ENCODE measurements at places on chromosomes 3 and 15.

GRCh38 chr3:155069729-155070128 lies 10.4 kb upstream of the MME start:
- DNase-seq, result no peak

GRCh38 chr15:98413933-98414546 lies 234.3 kb upstream of the IGF1R start:
- DNase-seq, result no peak

- DNase-seq, result no peak
These were observed 15.8 kb upstream of the SOX2 start for GRCh38 chr3:181695661-181696491.

GRCh38 chr3:127799476-127800222 lies 22.7 kb downstream of the MGLL start:
- no peak for DNase-seq

- no peak for DNase-seq
These were observed 37.0 kb downstream of the FMN1 start for GRCh38 chr15:33157371-33158037.

- no peak for DNase-seq
These were observed 393.9 kb upstream of the CFAP20DC start for GRCh38 chr3:59443618-59444293.

- no peak for DNase-seq
These were observed 2.8 kb downstream of the LOXL1 start for GRCh38 chr15:73928971-73929627.

DNA sequence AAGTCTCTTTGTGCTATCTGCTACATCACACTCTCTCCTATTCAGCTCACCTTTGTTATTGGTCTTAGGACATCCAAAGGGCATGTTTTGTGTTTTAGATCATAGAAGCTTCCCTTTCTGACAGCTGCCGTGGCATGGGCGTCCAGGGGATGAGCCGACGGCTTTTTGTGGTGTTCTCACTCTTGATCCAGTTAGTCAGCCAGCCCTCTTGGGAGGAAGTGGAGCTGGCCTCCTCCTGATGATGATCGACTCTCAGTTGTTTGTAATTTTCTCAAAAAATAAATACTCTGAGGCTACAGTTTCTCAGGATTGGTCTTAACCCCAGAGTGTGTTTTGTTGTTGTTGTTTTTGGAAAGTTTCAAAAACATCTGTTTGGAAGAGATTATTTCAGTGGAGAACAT lies 34.4 kb downstream of the BOC start:
- no peak for DNase-seq

- DNase-seq, result no peak
These were observed 63.8 kb downstream of the CHSY1 start for GRCh38 chr15:101187820-101188636.

- DNase-seq, result no peak
These were observed 42.0 kb downstream of the UMPS start for GRCh38 chr3:124772081-124772831.

GRCh38 chr3:65342084-65342683 lies 654.4 kb upstream of the ADAMTS9 start:
- DNase-seq, result no peak

DNA sequence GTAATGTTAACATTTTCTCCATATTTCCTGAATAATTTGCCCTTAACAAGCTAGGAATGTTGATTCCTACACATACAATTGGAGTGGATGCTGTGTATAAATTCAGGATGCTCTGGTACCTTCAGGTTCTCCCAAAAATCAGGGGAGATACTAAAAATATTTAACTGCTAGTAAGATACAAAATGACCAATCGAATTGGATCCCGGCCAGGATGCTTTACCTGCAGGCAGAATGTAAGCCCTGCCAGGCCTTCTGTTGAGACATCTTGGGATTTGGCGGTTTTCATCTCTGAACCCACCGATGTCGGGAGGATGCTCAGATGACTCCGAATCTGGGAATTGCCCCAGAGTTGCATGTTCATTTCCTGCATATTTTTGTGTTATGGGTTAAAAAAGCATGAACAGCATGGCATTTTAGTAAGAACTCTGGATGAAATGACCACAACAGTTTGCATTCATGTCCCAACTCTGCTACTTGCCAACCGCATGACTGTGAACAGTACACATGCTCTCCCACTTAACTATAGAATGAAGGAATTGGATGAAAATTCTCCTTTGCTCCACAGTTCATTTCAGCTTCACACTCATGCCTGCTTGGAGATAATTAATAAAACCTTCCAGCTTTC lies 241.4 kb upstream of the TBL1XR1 start:
- DNase-seq, result no peak

- no peak for DNase-seq
These were observed 26.1 kb downstream of the ZXDC start for GRCh38 chr3:126449621-126450051.

DNA sequence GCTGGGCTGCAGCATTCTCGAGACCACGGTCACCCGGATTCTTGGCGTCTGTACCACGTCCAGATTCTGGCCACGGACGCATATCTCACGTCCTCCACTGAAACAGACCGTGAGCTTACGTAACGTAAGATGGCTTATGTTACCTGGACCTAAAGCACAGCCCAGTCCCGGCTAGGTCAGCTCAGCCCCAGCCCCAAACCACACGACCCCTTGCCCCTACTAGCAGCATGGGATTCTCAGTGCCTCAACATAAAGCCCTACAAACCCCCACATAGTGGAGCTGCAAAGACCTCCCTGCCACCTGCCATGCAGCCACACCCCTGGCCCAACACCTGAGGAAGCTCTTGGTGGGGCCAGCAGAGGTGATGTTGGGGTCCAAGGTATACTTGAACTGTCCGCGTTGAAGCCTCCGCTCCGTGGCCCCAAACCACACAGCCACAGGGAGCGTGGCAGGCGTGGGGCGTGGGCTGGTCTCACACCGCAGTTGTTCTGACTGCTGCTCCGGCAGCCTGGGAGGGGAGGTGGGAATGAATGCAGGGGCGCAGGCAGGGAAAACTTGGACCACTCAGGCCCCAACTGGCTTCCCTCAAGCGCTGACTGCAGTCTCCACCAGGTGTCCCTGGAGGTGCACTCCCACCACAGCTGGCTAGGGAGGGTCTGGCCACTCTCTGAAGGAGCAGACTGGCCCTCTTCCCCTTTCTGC lies 14.5 kb downstream of the PLXNB1 start:
- DNase-seq, result no peak

- no peak for DNase-seq
These were observed 60.1 kb downstream of the IGSF11 start for GRCh38 chr3:118974356-118975097.

GRCh38 chr3:56795829-56796185 lies 5.9 kb downstream of the ARHGEF3 start:
- DNase-seq, result no peak

DNA sequence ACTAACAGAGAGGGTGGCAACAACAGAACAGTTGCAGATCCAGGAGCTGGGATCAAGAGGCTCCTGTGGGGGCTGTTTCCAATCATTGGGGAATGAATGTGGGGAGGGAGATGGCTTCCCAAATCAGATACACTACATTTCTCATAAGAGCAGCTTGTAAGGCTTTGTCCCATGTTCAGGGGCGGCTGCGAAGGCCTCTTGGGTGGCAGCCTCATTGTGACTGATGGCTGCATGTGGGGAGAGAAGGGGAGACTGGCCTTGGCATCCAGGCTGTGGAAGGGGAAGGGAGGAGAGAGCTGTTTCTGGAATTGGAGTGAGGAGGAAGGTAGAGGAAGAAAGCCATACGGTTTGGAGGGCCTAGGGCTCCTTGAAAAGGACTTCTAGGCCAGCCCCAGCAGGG lies 326.6 kb upstream of the RGMA start:
- DNase-seq, result no peak

DNA sequence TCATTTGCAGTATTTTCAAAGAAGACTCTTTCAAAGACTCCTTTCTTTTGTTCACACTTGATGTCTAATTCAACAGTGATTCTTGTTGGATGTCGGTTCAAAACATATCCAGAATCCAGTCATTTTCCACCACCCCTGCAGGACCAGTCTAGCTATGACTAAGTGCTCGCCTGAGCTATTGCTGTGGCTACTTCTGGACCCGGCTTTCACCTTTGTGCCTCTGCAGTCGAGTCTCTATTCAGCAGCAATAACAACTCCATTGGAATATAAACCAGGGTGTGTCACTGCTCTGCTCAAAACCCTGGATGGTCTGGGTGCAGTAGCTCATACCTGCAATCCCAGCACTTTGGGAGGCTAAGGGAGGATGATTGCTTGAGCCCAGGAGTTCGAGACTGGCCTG lies 55.0 kb downstream of the PRICKLE2 start:
- DNase-seq, result no peak

DNA sequence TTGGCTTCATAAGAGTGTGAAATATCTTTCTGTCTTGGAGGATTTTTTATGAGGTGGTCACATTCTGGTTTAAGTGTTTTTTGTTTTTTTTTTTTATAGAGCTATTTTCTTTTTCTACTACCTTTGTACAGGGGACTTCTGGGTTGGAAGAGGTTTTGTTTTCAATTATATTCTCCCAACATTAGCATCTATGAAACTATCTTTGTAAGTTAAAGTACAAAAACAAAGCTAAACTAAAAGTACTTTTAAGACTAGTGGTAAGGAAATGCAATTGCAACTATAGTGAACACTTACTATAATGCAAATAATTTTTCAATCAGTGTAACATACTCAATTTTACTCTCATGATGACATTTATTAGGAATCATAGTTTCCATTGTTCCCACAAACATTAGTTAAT lies 688.2 kb downstream of the SI start:
- DNase-seq, result no peak

- DNase-seq, result no peak
These were observed 23.7 kb upstream of the TBC1D21 start for GRCh38 chr15:73849641-73850040.

GRCh38 chr3:40801284-40801741 lies 276.6 kb downstream of the ZNF621 start:
- DNase-seq, result no peak

DNA sequence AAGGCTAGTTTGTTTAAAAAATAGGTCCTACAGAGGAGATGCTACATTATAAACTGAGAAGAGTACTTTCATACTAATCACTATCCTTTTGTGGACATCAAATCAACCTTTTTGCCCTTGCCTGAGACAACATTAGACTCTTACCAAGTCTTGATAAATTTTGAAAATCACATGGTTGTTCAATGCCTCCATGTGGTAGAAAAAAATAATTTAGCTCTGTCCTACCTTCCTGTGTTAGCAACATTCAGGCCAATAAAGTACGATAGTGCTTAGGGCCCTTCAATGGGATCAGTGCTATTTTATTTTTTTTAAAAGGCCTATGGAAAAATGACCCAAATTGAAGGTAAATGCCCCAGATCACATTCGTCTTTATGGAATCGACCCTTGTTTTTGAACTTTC lies 5.0 kb upstream of the UBE2E1 start:
- no peak for DNase-seq

DNA sequence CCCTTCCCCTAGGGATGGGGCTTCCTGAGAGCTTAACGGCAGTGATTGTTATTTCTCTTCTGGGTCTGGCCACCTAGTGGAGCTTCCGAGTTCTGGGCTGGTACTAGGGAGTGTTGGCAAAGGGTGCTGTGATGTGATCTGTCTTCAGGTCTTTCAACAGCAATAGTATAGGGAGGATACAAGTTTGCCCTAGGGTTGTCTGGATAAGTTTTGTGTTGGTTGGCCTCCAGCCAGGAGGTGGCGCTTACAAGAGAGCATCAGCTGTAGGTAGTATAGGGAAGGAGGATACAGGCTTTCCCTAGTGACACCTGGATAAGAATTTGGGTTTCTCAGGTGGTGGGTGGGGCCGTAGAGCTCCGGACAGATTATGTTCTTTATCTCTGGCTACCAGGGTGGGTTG lies 19.2 kb upstream of the CPOX start:
- DNase-seq, result no peak

GRCh38 chr3:127639173-127640041 lies 10.4 kb downstream of the PODXL2 start:
- DNase-seq, result no peak

DNA sequence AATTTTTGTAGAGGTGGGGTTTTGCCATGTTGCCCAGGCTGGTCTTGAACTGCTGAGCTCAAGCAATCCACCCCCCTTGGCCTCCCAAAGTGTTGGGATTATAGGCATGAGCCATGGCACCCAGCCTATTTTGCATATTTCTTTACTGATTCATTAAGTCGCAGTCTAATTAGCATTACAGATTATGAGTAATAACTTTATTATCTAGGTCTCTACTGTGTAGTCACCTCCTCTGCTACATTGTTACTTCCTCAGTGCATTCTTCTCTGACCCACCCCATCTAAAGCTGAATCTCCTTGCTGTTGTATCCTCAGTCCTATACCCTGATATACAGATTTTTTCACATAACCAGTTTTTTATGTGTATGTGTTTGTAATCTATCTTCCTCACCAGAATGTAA lies 61.7 kb downstream of the TFDP2 start:
- no peak for DNase-seq

DNA sequence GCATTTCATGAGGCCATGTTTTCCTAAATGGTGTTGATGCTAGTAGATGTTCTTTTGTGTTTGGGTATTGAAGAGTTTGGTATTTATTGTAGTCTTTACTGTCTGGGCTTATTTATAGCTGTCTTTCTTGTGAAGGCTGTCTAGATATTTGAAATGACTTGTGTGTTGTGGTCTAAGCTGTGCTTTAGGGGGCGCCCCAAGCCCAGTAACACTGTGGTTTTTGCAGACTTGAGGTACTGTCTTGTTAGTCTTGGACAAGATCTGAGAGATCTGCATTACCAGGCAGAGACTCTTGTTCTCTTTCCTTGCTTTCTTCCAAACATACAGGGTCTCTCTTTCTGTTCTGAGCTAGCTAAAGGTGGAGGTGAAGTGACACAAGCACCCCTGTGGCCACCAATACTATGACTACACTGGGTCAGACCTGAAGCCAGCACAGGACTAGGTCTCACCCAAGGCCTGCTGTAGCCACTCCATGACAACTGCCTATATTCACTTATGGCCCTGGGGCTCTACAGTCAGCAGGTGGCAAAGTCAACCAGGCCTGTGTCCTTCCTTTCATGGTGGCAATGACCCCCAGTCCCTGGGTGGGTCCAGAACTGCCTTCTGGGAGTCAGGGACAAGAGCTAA lies 152.1 kb upstream of the TBC1D5 start:
- no peak for DNase-seq

DNA sequence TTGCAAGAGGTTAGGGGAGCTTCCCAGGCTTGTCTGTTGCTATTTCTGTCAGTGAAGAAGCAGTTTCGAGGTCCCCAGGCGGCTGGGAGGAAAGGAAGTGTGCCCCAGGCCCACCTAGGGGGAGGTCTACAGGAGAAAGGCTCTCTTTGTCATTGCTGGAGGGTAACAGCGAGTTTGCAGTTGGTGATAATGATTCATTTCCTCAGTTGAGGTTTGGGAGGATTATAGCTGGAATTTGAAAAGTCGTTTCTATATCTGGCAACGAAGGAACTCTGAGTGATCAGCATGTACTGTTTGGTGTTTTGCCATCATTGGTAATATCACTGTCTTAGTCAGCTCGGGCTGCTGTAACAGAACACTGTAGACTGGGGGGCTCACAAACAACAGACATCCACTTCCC lies 65.5 kb upstream of the UBE3A start:
- DNase-seq, result no peak
